ENCODE measurements at places on chromosomes 6 and 20.

- no peak for DNase-seq
Observed at GRCh38 chr6:126718600-126719327, 378.8 kb downstream of the CENPW start.

DNA sequence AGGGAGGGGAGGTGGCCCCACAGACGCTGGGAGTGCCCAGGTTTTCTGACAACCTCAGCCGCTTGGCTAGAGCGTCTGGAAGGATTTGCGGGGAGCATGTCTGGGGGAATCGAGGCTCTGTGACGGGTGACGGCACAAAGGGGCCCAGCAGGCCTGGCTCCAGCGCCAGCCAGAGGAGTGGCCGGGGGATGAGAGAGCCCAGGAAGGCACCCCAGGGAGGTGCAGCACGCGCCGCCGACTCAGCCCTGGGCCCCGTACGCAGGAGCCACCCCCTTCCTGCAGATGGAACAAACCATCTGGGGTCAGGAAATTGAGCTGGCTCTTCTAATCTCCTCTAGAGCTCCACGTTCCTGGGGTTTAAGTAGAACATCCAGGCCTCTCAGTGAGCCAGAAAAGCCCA is 5.9 kb upstream of the SLCO4A1 start:
- DNase-seq: peak; percentile 64

- peak; percentile 37 for DNase-seq
Observed at GRCh38 chr6:83509441-83509840, 2.9 kb upstream of the PRSS35 start.

DNA sequence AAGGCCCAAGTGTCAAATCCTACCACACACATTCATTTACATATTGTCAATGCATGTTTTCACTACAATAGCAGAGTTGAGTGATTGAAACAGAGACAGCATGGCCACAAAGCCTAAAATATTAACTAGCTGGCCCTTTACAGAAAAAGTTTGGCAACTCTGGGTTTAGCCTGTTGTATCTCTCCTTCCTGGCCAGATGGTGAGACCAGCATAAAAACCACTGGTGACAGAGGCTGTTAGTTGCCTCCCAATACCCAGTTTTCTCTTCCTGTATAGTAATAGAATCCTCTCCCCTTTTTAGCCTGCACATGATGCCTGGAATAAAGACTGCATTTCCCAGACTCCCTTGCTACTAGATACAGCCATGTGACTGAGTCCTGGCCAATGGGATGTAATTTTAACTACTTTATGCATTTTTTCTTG is 100.0 kb upstream of the TAB2 start:
- DNase-seq: no peak

DNA sequence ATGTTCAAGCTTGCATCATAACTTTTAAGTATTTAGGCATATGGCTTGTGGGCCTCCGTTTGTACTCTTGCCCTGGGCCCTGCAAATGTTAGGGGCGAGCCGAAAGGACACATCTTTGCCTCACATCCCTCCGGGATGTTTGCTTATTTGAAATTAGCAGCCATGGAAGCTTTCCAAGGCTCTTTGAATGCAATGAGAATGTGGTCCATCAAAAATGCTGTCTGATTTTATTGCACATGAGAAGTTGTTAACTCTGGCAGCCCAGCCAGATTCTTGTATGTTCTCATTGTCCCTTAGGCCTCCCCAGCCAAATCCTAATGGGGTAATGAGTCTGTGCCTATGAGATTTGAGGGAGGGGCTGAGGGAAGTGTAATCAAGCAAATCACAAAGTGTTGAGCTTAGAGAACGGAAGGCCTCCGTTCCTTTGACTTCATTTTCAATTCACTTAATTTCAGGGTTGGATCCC is 261.2 kb upstream of the MARCKS start:
- peak; percentile 95 for DNase-seq

DNA sequence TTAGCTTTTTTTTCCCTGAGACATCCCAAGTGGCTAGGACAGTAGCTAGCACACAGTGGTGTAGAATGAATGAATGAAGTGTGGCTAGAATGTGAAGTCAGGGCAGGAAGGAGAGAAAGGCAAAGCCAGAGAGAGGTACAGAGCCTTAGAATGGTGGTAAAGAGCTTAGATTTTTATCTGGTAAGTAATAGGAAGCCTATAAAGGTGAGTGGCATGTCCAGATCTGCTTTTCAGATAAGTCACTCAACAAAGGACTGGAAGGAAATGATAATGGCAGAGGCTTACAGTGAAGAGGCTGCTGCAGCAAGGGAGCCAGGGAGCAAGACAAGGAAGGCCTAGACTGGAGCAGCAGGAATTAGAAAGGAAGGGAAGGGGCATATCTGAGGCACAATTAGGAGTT is 96.0 kb upstream of the PRDM1 start:
- no peak for DNase-seq

DNA sequence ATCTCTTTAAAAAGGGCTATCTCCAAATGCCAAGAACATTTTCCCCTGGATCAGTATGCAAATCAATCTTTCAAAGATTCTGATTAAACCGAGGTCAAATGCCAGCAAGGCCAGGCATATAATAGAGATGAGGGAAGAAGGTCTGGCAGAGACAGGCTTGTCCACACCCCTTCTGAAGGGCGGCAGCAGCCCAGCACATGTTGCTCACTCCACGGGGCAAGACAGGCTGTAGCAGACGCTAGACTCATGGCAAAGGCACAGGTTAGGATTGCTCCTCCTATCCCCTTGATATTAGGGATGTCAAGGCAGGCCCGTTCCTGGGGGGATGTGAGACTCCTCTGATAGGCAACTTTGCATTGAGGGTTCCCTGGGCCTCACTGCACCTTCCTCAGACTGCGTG is 104.7 kb upstream of the RIN2 start:
- no peak for DNase-seq

- no peak for DNase-seq
Observed at GRCh38 chr6:35775031-35775430, 1.4 kb upstream of the CLPSL2 start.

- no peak for DNase-seq
Observed at GRCh38 chr6:131656667-131657066, 19.6 kb downstream of the ENPP3 start.

DNA sequence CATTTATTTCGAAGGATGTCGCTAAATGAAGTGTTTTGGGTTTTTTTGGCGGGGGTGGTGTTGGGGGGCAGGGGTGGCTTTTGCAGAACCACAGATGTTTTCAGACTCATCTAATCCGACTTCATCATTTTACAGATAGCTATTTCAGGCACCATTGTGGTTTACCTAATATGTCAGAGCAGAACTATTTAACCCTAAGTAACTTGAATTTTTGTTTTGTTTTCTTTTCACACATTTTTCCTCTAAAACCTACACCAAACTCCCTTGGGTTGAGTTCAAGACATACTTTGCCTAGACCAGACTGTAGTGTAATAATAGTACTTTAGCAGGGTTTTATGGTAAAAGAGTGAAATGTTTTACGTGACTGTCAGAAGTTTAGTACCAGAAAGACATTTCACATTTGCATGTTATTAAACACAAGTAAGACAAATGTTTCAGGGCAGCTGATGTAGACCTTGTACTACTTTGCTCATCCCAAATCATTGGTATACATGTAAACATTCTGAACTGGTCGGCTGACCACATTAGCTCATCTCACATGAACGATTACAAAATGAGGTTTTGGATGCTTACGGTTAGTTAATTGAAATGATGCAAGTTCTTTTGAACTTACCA is 37.7 kb downstream of the MAP3K4 start:
- DNase-seq: peak; percentile 99

- DNase-seq: no peak
Observed at GRCh38 chr6:133947302-133947900, 5.6 kb upstream of the TBPL1 start.

DNA sequence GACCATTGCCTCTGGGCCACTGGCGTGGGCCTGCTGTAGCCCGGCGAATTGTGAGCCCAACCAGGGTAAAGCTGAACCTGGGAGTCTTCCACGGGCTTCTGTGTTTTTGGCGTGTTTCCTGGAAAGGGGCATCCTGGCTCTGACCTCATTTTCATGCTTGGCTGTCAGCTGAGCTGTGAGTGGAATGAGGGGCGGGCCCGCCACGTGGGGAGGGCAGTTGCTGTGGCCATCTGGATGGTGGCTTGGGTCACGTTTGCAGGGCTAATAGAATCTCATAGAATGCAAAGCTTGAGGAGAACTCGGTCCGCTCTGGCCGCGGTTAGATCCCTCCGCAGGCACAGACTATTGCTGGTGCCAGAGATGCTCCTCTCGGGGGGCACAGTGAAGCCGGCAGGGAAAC is 263.0 kb downstream of the SMOC2 start:
- DNase-seq: no peak

DNA sequence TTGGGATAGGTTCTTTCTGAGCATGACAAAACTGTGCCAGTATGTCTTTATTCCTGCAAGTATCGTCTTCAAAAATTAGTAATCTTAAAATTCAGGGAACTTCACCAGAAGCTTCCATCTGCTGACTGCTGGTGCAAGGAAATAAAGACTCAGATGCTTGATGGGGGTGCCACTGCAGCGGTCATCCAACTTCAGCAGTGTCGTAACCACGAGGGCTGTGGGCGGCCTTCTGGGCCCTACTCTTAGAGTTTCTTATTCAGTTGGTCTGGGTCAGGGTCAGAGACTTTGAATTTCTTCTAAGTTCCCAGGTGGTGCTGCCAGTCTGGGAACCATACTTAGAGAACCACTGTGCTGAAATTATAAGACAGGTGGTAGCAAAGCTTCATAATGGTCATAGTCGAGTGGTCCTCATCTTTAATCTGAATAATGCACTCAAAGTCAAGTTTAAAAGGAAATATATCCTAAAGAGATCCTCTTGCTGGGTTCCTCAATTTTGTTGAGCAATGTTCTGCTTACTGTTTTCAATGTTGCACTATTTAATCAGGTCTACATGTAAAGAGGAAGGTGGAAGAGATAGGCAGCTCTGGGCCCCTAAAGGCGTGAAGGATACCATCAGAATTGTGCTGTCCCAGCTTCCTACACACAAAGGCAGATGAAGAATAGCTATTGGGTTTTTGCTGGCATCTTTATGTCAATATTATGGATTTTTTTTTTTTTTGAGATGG is 165.4 kb upstream of the GMDS start:
- DNase-seq: no peak

DNA sequence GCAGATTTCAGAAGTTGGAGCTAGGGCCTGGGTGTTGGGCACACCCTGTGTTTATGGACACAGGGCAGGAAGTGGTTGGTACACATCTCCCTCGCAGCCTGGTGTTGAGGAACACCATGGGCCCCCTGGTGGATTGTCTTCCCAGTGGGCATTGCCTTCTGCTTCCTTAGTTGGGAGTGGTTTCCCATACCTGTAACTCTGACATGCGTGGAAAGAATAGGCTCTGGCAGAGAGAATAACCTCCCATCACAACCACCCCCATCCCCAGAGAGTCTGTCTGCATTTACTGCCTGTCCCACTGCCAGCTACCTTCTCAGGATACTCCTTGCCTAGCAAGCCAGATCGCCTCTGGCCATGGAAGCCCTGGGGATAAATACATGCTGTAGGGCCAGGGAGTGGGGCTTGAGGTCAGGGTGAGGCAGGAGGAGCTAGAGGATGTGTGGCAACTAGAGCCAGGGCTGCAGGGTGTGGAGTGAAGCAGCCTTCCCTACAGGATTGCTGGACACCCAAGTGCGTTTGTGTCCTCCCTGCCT is 14.7 kb downstream of the LRRC73 start:
- DNase-seq: no peak

DNA sequence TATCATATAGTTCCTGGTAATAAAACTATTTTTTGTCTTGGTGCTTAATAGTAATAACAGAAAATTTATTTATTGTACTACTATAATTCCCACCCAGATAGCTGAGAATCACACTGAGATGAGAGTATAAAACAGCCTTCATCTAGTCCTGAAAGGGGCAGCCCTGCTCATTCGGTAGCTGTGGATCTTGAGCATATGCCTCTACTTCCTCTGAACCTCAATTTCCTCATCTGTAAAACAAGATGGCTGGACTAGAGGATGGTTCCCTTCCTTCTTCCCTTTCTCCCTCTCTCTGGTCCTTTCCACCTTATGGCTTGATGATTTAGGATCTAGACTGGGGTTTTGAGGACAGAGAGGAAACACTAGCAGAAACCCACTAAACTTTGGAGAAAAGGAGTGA is 15.0 kb downstream of the FKBP5 start:
- no peak for DNase-seq

- peak; percentile 68 for DNase-seq
Observed at GRCh38 chr6:113414511-113414910, 442.6 kb upstream of the MARCKS start.

- DNase-seq: peak; percentile 36
Observed at GRCh38 chr6:151437401-151437800, 14.5 kb downstream of the RMND1 start.

Measured in fibroblast of villous mesenchyme (primary cell).